ENCODE measurements at places on chromosomes 7 and 10.

DNA sequence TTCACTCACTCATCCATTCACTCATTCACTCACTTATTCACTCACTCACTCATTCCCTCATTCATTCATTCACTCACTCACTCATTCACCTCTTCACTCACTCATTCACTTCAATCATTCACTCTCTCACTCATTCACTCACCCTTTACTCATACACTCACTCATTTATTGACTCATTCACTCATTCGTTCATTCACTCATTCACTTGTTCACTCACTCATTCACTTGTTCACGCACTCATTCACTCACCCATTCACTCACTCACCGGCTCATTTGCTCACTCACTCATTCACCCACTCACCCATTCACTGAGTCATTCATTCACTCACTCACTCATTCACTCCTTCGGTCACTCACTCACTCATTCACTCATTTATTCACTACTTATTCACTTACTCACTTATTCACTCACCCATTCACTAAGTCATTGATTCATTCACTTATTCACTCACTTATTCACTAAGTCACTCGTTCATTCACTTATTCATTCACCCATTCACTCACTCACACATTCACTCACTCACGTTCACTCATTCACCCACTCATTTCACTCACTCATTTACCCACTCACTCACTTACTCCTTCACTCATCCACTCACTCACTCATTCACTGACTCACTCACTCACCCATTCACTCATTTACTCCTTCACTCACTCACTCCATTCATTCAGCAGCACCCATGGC lies 4.7 kb upstream of the PFKP start:
- DNase-seq = no peak

- no peak for DNase-seq
Observed at GRCh38 chr10:19929506-19930140, 113.4 kb downstream of the PLXDC2 start.

DNA sequence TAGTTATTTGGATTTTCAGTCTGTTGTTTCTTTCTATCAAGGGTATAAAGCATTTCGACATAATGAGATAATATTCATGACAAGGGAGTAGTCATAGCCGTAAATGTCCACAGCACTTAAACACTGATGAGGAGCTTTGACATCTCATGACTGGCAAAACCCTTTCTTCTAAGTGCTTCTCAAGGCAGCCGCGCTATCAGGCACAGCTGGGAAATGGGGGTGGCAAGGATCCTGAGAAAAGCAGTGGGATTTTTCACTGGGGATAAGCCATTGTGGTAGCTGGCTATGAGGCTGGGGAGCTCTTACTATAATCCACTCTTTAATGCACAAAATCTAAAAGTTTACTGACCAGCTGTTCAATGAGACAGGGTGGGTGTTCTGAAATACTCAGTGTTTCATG lies 493.2 kb upstream of the KLF6 start:
- no peak for DNase-seq

DNA sequence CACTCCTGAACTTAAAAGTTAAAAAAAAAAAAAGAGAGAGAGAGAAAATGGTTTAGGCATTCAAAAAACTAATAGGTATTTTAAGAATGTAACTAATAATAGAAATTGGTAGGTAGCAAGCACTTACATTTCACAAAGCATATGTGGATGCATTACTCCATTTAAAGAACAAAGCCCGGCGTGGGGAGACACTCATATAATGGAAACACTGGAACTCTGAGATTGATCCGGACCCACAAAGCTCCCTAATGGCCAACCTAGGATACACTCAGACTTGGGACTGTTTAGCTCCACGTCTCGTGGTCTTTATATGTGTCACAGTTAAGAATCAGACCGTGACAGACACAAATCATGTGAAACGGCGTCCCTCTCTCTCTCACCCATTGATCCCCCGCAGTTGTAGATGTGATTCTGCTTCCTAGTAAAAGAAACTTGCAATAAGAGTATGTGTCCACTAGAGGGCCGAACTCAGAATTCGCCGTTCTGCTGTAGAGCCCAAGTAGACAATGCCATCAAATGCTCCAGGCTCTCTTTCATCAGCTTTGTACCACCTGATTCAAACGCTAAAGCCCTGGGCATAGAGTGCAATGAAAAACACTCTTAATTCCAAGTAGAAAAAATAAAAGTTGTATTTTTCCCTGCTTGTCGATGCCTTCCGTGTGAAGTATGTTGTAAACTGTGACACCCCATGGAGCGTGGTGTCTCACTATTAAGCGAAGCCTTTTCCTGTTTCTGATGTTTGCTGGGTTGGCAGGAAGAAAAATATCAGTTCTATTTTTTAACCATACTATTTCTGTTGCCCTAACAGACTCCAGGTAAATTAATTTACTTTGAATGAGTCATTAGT lies 429.0 kb upstream of the MTPN start:
- no peak for DNase-seq

GRCh38 chr10:34454590-34455261 lies 360.4 kb downstream of the PARD3 start:
- no peak for DNase-seq

DNA sequence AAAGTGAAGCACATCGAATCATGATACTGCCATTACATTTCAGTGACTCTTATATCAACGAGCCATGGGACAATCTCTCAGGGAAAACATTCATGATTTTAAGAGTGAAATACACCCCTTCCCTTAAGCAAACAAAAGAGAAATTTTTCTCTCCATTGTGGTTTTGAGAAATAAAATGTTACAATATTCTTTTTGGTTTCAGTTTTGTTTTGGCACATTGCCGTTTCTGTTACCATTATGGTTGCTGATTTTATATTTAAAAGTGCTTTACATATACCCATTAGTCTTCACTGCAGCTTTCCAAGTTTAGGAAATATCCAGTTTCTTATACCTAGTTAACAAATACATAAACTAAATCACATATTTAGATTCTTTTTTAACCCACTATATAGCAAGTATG lies 126.8 kb upstream of the SEM1 start:
- DNase-seq = no peak

DNA sequence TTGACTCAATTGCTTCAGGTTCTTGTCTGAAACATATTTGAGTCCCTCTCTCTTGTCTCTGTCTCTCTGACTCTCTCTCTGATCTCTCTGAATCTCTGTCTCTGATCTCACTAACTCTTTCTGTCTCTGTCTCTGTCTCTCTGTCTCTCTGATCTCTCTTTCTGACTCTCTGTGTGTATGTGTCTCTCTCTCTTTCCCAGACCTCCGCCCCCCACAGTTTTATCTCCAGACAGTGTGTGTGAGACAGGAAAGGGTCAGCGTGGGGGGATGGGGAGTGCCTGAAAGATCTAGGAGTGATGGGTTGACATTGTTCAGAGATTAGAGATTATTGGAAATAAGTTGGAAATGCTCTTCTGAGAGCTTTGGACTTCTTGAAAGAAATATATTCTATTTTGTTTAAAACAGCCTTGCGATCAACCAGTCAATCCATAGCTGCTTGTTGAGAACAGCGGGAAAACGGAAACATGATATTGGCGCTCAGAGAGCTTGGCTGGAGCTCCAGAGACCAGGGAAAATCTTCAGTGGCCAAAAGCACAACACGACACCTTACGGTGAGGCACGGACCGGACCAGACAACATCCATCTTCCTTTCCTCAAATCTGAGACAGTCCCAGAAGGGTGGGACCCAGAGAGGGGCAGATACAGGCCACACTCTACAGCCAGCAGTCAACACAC lies 35.5 kb downstream of the CALML3 start:
- DNase-seq = no peak

- no peak for DNase-seq
Observed at GRCh38 chr10:97025613-97026242, 160.0 kb downstream of the SLIT1 start.

- no peak for DNase-seq
Observed at GRCh38 chr7:2853147-2853546, 9.0 kb upstream of the GNA12 start.

- no peak for DNase-seq
Observed at GRCh38 chr10:60835049-60835448, 56.8 kb downstream of the CDK1 start.

DNA sequence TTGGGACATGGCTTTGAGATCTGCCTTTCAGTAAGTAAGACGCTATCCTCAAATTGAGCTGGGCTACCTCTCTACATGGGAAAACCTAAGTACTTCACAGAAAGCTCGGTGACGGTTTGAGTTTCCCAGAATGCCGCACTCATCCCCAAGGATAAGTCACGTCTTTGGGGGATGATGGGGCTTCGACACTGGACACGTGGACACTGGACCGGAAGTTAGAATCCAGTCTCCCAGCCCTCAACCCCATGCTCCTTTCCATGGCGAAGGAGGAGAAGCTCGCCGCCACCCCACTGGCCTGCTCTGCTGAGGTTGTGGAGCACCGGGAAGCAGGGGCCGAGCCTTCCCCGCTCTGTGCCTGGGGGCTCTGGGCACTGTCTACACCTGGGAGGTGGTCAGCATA lies 27.5 kb downstream of the PTPRE start:
- DNase-seq = no peak

- no peak for DNase-seq
Observed at GRCh38 chr10:51369903-51370302, 295.6 kb downstream of the PRKG1 start.

DNA sequence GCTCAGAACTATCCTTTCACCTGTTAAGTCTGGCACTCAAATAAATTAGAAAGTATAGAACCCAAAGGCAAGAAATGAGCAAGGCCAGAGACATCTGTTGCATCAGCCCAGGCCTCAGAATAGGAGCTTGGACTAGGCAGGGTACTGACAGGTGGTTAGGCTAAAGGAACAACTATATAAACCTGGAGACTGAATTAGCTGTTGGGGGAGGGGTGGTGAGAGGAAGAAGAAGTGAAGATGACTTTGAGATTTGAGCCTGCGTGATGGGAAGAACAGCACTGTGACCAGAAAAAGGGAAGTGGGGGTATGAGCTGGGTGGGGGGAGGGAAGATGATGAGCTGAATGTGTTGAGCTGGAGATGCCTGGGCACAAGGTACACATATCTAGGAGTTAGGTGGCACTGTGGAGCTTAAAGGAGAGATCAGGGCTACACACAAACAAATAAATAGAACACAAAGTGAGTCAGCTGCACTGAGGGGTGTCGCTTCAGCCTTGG lies 244.7 kb downstream of the PTEN start:
- no peak for DNase-seq

- DNase-seq = no peak
Observed at GRCh38 chr10:103204353-103205255, 11.5 kb upstream of the NT5C2 start.

DNA sequence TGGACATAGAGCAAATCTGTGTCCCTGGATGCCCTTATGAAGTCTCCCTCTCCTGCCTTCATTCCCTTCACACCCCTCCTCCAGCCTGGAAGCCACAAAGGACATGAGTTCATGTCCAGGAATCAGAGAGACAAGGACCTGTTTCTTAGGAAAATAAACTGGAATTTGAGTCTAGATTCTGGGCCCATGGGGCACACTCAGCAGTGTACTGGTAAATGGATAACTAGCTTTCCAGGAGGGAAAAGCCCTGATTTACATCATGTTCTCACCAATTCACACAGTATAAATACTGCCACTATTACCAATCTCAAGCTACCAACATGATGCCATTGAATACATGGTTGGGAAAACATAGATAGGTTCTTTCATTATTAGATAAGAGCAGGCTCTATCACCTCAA lies 9.9 kb downstream of the FAM237B start:
- no peak for DNase-seq

DNA sequence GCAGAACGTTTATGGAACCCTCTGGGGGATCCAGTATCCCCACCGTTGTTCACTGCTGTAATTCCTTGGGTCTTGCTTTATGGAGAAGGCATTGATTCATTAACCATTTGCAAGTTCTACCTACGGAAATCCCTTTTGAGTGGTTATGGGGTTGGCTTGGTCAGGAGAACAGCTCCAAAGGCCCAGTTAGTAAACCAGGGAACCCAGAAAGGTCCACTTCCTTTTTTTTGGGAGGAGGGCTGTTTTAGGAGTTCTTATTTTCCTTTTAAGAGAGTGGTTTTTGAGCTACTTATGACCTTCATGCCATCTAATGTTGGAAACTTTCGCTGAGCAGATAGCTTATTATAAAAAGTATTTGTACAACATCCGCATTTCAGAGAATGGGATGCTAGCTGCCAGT lies 1.3 kb downstream of the POR start:
- no peak for DNase-seq

DNA sequence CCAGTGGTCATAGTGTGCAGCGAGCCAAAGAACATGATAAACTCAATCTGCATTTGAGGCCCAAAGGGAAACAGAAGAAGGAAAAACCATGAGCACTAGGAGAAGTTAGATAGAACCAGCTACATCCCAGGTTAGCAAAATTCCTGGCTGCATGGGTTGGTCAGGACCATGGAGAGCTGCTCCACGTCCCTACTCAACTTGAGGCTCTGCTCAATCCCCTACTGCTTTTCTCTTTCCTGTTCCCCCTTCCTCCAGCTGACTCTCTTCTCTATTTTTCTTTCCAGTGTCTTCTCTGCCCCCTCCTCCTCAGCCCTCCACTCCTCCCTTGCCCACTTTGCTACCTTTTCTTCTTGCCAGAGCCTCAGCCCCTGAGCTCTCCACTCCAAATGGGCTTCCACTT lies 21.9 kb upstream of the VSIR start:
- no peak for DNase-seq

DNA sequence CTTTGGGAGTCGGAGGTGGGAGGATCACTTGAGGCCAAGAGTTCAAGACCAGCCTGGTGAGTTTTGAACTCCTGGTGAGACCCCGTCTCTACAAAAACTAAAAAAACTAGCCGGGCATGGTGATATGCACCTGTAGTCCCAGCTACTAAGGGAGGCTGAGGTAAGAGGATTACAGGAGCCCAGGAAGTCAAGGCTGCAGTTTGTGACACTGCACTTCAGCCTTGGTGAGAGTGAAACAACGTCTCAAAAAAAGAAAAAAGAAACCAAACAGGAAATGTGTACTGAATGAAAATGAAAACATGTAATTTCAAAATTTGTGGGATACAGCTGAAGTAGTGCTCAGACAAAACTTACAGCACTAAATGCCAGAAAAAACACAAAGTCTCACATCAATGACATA lies 7.6 kb downstream of the ARHGAP12 start:
- no peak for DNase-seq

DNA sequence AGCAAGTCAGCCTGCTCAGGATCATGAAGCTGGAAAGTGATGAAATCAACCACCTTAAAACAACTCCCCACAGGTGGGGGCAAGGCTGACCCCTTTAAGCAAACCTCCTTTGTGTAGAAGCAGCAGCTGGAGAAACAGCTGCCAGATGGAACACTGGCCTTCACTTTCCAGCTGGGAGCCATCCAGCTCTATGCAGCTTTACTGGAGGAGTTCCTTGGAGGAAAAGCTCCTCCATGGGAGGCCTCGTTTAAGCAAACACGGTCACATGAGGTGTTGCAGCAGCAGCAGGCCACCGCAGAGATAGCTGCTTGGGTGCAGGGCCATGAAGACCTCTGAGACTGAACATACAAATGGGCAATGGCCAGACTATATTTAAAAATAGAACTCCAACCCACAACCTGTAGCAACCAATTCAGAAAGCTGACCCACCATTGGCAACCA lies 13.0 kb upstream of the DLG5 start:
- DNase-seq = no peak

- no peak for DNase-seq
Observed at GRCh38 chr10:112209684-112210131, 26.1 kb upstream of the GPAM start.

All from epithelial cell of prostate (primary cell).